ENCODE measurements at places on chromosomes 7 and 10.

DNA sequence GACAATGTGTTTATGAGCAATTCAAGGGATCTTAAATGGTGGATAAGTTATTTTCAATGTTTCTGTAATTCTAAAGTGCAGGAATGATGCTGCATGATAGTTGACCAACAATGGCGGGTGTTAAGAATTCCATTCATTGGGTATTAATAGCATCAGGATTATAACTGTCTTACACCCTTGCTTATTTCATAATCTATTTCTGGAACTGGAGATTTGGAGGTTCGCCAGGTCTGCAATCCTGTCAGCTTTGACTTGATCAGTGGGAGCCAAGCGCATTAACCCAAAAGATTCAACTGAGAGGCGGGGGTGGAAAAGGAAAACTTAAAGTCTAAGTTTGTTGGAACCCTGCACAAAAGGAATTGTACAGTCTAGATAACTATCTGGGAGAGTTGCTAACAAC, 114.9 kb upstream of the ZEB1 start:
- no peak for DNase-seq

- no peak for DNase-seq
Measured at GRCh38 chr7:142739923-142740492, 9.3 kb upstream of the PRSS1 start.

- no peak for DNase-seq
Measured at GRCh38 chr7:51312951-51313737, 3.5 kb downstream of the COBL start.

DNA sequence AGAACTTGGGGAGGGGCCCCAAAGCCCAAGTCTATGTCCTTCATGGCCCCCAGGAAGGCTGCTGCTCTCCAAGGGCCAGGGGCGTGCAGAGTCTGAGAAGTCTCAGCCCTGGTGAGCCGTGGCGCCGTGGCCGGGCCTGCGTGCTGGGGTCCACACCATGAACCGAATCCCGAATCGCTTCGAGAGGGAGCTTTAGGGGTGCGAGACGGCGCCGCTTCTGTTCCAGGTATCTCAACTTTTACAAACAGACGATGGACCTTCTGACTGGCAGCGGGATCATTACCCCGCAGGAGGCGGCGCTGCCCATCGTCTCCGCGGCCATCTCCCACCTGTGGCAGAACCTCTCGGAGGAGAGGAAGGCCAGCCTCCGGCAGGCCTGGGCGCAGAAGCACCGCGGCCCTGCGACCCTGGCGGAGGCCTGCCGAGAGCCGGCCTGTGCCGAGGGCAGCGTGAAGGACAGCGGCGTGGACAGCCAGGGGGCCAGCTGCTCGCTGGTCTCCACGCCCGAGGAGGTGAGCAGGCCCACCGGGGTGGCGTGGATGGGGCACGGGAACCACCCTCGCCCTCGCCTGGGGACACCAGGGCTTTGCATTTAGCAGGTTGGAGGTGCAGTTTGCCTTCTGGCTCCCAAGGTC, 12.7 kb downstream of the STRA8 start:
- DNase-seq, result peak; percentile 48

DNA sequence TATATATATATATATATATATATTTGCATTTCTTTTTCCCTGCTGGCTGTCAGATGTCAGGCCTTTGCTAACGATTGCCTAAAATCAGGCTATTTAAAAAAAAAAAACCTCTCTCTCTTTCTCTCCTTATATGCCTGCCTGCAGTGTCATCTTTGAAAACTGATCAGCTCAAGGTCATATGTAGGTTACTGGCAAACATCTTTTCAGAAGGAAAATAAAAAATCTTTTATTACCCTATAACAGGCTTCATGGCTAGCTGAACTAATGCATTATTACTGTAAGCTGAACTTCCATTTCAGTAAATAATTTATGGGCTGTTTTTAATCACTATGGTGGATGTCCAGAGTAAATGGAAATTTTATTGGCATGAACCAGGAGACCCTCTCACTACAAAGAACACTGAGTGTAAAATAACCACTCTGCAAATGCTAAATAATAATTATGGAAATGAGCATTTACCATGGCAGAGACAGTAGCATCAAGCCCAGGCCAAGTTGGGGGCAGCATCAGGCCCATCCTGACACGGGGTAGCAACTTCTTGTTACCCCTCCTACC, 29.3 kb downstream of the HSPA12A start:
- no peak for DNase-seq

Data from activated CD8-positive, alpha-beta memory T cell treated with anti-CD3 and anti-CD28 coated beads for 24 hours (primary cell).